ENCODE measurements at places on chromosomes 3 and 15.

DNA sequence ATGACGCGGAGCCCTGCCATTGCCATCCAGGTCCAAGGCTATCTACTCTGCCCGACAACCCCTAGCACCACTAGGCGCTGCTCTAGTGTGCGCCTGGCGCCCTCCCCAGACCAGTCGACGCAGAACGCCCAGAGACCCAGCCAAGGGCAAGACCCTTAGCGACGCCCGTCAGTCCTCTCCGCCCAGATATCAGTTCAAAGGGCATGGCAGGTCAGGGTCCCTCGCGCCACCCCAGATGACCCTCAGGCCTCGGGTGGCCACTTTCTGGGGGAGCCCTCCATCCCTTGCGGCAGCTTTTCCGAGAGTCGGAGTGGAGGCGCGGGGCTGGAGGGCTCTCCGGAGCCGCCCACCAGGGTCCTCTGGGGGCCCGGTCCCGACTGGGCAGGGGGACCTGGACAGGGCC is 371 bp upstream of the CLSTN2 start:
- DNase-seq, result no peak

- no peak for DNase-seq
Measured at GRCh38 chr3:133282236-133282635, 117.6 kb upstream of the BFSP2 start.

DNA sequence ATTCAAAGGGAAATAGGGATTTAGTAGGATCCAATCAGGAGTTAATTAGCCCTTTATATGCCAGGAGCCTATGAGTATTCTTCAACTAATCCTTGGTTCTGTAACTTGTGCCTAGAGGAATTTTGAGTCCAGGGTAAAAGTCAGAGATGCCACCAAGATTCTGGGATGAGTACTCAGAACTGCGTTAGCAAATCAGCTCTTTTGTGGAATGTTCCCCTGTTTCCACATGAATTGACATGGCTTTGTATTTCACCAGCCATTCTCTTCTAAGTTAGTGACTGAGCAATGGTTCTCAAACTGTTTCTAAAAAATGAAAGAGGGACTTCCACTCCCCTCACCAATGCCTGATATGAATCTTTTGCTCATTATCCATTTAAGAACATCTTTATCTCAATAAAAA is 508.7 kb downstream of the SOX2 start:
- no peak for DNase-seq

DNA sequence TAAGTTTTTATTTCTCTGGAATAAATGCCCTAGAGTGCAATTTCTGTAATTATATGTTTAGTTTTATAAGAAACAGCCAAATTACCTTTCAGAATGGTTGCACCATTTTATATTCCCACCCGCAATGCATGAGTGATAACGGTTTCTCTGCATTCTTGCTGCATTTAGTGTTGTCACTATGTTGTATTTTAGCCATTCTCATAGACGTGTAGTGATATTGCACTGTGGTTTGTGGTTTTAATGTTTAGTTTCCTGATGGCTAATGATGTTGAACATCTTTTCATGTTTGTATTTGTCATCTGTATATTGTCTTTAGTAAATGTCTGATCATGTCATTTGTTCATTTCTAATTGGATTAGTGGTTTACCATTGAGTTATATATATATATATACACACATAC is 73.0 kb upstream of the GOLIM4 start:
- DNase-seq, result no peak

GRCh38 chr3:181941250-181941649 is 229.5 kb downstream of the SOX2 start:
- DNase-seq, result no peak
